Karpas-422 (cell line): ENCODE measurements at places on chromosomes 6 and 20.
A peak's percentile ranks its signal among the peaks of the same experiment; 100 is the strongest.

- DNase-seq: peak; percentile 73
Observed at GRCh38 chr6:43075670-43076463, at the start of gene PTK7. Gene PTK7 (plus strand): TSS chr6:43076314. CDS start chr6:43076489, 175 bp downstream.

DNA sequence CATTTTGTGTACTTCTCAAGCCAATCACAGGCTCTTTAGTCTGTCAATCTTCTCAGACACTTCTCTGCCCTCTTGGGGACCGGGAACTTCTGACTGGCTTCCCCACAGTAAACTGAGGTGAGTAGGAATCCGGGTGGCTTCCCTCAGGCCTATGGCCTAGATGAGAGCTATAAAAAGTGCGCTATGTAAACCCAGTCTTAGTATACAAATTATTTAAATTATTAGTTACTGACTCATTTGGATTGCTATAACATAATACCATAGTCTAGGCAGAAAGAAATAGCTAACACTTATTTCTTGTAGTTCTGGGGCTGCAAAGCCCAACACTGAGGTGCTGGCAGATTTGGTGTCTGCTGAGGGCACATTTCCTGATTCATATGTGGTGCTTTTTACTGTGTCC is 109.2 kb upstream of the MCHR2 start:
- no peak for DNase-seq

- no peak for DNase-seq
Observed at GRCh38 chr20:36929290-36929689, 22.2 kb downstream of the SAMHD1 start.

GRCh38 chr20:39576771-39577170 is 614.6 kb downstream of the DHX35 start:
- DNase-seq: no peak

- DNase-seq: no peak
Observed at GRCh38 chr6:36827261-36828079, 11.8 kb downstream of the CPNE5 start.

DNA sequence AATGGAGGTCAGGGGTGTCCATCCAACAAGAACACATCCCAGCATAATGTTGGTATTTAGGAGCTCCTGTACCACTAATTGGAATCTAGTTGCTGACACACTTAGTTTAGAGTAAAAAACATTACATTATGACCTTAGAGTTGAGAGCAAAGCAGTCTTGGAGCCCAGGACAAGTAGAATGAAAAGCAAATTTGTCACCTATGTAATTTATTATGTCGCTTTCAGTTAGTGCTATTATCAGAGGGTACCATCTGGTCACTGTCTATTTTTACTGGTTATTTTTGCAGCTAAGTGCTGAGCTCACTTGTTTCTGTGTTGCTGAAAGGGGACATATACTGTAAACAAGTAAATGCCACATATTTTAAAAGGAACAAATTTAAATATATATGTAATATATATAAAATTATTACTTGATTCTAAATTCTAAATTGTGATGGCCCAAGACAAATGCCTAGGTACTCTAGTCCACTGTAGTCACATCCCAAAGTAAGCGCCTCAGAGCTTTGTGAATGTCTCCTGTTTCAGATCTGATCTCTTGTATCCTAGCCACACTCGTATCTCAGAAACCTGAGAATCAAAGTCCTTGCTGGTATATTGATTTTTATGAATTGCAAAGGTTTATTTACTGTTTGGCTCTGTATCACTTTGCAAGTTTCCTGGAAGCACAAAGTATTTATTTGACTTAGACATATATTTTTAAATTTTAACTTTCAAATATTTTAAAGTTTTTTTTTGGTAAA is 148.6 kb upstream of the MAN1A1 start:
- no peak for DNase-seq

- peak; percentile 20 for DNase-seq
Observed at GRCh38 chr6:35533981-35534380, 21.3 kb upstream of the TULP1 start.
